ENCODE measurements at places on chromosomes 1 and 21.

GRCh38 chr1:10608690-10609089 lies 133.9 kb downstream of the PEX14 start:
- no peak for DNase-seq

GRCh38 chr21:31184459-31184858 lies 146.2 kb upstream of the KRTAP19-8 start:
- DNase-seq = no peak

- no peak for DNase-seq
Observed at GRCh38 chr1:197150336-197151005, 4.0 kb upstream of the ASPM start.

DNA sequence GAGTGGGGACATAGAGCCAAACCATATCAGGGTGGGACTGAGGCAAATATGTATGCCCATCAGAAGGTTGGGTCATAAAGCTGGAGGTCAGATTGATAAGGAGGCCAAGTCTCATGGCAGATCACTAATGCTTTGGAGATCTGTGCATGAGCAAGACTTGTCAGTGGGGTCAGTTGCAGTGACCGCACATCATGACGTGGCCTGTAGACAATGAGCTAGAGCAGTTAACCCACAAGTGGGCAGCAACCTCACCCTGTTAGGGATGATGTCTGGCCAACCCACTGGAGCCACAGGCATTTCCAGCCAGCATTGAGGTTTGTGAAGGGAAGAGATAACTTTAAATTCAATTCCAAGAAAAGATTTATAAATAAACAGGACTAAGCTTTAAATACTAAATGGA lies 66.7 kb downstream of the XCL1 start:
- DNase-seq = no peak

DNA sequence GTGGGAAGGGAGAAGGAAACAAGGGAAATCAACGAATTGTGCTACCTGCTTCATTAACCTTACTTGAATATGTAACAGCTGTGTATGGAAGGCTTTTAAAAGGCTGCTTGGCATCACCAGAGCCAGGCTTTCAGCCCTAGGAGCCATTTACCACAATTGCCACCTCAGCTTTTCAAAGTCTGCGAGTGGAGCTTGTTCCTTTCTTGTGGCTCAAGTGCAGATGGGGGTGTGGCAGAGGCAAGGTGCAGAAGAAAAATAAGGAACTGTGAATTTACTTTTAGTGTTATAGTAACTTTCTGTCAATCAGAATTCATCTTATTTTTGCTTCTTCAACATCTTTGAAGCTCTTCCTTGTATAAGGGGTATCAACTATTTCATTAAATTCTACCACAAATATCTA lies 17.6 kb downstream of the CLCA2 start:
- no peak for DNase-seq

DNA sequence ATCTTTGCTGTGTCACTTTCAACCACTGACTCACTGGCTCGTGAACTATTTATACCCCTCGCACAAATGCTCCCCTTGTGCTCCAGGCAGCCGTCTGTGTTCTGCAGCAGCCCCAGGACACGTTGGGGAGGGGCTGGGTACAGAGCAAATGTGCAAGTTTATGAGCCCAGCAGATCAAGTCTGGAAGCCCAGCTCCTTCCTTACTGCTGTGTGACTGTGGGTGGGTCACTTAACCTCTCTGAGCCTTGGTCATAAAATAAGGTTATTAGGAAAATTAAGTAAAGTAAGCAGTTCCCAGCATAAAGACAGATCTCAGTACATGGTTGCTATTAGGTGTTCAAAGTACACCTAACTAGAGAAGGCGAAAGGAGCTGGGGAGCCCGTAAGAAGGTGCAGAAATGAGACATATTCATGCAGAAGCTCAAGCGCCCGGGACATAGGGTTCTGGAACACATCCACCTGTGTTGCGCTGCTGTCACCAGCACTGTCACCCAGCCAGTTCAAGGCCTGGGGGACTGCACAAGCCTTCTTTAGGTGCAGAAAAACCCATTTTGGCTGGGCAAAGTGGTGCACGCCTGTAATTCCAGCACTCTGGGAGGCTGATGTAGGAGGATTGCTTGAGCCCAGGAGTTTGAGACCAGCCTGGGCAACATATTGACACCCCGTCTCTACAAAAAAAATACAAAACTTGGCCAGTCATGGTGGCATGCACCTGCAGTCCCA lies 13.8 kb downstream of the EFHD2 start:
- DNase-seq = no peak

DNA sequence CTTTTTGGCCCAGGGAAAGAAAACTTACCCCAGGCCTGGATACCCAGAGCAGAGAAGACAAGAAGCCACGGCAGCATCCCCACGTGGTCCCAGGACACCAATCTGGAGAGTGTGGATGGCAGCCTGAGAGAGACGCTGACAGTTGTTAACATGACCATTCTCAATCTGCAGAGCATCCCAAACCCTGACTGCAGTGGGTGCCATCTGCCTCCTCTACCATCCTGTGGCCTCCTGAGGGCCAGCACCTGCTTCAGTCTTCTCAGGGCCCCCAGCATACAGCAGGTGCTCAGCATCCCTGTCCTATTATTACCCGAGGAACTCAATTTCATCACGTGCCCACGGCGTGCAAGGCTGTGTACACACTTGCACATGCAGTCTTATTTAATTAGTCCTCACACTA lies 785 bp downstream of the PGLYRP4 start:
- DNase-seq = no peak

DNA sequence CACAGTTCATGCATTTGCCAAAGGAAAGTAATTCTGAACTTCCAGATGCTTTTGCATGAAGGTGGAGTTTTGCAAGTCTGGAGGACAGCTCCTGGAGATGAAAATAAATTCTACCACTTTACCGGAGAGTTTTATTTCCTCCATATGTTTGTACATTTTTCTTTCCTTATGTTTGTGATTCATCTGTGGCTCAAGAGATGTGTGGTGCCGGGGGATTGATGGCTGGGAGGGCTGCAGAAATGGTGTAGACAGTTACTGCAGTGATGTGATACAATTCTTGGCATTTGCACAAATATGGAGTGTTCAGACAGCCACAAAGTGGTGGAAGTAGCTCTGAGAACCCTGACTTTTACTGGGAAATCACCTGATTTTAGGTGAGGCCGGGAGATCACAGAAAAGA lies 58.5 kb upstream of the ASB17 start:
- DNase-seq = no peak

Data from kidney capillary endothelial cell (primary cell).